Adrenal gland (tissue), 19 donors: ENCODE measurements at places on chromosomes 2 and 18.

GRCh38 chr2:38907743-38908562 lies 18.3 kb downstream of the ARHGEF33 start:
- DNase-seq = peak; percentile 45

GRCh38 chr18:36809590-36810381 lies 19.0 kb downstream of the TPGS2 start:
- DNase-seq = peak; percentile 47

GRCh38 chr18:12334366-12334808 lies 26.3 kb downstream of the TUBB6 start:
- no peak for DNase-seq

DNA sequence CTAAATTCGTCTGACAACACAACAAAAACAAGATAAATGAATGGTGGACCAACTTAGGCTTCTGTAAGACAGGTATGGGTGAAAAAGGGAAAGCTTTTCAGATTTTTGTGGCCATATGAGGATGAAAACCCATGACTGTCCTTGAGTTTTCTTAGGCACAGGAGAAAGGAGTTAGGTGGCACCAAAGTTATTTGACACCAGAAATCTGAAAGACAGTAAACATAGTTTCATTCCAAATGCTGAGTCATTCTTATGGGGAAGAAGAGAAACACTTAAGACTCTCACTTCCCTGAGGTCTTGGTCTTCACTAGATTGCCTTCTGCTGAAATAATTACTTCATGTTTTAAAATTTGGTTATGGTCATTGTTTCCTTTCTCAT lies 5.2 kb upstream of the GPD2 start:
- DNase-seq = no peak

DNA sequence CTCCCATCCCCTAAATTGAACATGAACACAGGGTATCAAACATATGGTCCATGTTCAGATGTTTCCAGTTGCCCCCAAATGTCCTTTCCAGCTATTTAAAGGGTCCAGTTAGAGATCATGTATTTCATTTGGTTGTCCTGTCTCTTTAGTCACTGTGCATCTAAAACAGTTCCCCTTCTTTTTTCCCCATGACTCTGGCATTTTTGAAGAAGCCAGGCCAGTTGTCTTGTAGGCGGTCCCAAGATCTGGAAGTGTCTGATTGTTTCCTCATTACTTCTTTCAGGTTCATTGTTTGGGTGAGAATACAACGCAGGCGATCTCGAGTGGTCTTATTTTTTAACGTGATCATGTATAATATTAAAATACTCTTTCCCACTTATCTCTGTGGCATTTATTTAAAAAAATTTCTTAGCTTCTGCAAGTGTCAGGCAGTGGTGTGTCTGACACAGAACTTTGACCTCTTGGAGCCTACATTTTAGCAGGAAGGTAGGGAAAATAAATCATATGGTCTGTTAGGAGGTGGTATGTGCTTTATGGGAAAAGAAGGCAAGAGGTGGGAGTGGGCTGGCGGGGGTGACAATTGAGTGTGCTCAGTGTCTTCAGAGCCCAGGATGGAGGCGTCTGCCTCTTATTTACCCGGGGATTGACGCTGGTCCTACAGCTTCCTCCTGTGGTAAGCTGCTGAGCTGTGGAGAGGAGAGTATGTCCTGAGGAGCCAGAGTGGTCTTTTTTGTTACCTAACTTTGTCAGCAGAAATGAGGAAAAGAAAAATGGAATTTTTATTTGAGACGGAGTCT lies 8.1 kb downstream of the RAB31 start:
- no peak for DNase-seq

DNA sequence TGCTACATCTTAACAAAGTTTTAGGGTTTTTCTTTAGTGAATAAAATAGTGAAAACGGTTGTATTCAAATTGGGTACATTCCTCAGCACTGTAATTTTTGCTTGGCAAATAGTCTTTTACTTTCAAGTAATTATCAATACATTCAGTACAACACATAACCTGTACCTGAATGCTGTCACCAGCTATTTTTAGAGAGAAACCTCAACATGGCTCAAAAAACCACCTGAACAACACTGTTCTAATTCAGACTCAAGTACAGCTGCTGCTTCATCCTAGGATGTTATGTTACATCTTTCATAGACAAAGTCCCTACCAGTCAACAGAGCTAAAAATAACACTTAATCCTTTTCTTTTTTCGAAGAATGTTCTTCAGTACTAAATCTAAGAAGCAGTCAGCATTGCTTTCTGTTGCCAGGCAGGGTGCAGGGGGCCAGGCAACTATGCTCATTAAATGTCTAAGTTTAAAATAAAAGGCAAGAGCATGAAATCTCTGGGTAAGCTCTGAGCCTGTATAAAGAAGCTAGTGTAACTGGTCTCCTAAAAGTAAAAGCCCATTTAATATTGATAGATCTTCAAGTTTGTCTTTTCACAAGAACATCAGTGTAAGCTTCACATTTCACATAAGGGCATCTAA lies 20.5 kb downstream of the PDIA6 start:
- DNase-seq = no peak

- peak; percentile 93 for DNase-seq
Observed at GRCh38 chr2:1556776-1557466, 143.7 kb downstream of the TPO start.

- no peak for DNase-seq
Observed at GRCh38 chr2:208255557-208256106, 761 bp upstream of the IDH1 start.

DNA sequence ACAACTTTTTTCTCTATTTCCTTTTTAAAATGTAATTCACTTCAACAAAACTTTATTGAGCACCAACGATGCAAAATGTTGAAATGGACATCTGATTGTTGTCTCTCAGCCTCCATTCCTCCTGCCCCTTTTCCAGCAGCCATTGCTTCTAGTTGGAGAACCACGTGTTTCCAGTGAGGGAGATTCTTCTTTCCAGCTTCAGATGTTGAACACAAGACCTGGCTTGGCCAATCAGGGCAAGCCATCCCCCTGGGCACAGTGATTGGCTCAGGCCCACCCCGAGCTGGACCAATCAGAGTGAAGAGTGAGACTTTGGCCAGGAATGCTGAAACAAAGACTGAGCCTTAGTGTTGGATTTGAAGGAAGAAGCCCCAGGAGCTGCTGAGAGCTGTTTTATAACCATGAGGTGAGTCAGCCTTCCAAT lies 59.0 kb downstream of the E2F6 start:
- no peak for DNase-seq

DNA sequence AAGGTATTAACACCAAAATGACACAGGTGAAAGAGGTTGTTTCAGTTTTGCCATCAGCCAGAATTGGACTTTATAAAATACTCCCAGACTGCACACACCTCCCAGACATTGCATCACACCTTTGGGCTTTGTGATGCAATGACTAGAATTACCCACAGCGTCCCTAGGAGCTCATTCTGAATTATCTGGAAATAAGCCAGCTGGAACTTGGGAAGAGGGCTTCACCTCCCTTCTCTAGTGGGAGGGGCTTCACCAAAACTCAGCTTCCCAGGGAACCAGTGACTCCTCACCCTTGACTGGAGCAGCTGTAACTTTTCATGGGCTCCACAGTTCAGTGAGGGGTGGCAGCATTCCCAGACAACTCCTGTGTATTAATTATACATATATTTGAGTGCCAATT lies 83.1 kb upstream of the BZW1 start:
- DNase-seq = no peak

DNA sequence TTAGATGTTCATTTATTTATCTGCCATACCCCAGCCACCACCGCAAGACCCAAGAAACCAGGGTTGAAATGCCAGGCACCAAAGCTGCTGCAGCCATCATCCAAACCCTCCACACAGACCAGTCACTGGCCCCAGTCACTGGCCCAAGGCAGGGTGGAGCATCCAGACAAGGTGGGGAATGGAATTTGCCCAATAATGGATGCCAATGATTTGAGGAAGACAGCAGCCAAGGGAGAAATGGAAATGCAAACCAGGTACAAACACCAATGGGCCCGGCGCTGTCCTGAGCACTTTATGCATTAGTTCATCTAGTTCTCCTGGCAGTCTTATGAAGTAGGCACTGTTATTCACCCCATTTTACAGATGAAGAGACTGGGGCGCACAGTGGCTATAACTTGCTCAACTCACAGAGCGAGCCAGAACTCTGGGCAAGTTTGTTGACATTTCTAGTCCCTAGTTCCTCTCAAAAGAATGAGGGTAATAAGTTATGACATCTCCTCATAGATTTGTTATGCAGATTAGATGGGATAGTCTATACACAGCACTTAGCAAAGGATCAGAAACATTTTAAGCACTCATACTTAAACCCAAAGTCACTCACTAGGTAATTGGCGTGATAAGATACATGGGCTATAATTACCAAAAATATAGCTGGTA lies 173.3 kb downstream of the TMEM247 start:
- DNase-seq = no peak

- no peak for DNase-seq
Observed at GRCh38 chr2:47751856-47752414, 31.0 kb upstream of the MSH6 start.

- no peak for DNase-seq
Observed at GRCh38 chr2:231573698-231574421, 18.8 kb upstream of the TEX44 start.
